ENCODE measurements at places on chromosomes 3 and 15.

GRCh38 chr3:162729686-162730085 lies 1233.1 kb downstream of the OTOL1 start:
- DNase-seq: no peak

DNA sequence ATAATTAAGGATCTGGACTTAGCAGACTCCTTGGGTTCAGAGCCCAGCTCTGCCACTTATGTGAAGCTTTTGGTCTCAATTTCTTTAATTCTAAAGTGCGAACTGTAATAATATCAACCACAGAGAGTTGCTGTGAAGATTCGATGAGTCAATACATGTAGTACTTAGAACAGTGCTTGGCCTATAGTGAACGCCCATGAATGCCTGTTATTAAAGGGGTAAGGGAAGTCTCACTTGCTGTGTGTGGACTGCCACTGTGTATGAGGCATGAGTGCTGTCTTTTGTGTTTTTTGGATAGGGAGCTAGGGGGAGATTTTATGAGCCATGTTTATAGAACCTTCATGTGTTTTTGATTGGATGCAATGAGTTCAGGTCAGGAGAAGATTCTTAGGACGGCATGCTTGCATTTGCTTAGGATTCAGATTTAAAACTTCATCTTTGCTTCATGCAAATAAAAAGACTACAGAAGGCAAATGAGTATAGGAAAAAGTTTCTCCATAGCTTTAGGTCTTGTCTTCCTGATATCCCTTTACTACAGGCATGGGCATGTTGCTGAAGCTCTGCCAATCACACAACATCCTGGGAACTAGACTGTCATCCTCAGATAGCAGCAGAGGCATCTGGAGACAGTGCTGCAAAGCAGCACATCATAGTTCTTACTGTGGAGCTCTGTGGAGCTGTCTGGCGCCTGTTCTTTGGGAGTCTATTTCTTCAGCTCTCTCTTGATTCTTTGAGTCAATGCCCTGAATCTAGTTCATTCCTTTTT lies 50.0 kb downstream of the PLS1 start:
- no peak for DNase-seq

GRCh38 chr15:101246391-101246790 lies 5.5 kb downstream of the CHSY1 start:
- no peak for DNase-seq

- peak; percentile 54 for DNase-seq
Observed at GRCh38 chr3:42539871-42540714, 37.6 kb downstream of the VIPR1 start.

- peak; percentile 52 for DNase-seq
Observed at GRCh38 chr3:129827765-129828164, 65.7 kb downstream of the TMCC1 start.

GRCh38 chr3:194572944-194573491 lies 60.2 kb downstream of the TMEM44 start:
- peak; percentile 92 for DNase-seq

DNA sequence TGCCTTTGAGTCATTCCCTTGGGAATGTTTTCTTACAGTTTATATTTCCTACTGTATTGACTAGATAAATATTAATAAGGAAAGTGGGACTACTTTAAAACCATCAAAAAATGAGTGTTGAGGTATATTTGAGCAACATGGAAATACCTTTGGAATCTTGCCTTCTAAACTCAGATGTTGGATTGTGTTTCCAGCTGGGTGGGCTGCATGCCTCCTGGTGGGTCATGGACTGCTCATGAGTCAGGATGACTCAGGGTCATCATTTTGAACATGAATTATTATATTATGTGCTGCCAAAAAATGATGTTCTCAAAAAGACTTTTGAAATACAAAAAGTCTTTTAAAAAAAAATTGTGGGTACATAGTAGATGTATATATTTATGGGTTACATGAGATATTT lies 41.1 kb upstream of the APH1B start:
- DNase-seq: peak; percentile 28

GRCh38 chr3:2511356-2511755 lies 412.7 kb downstream of the CNTN4 start:
- no peak for DNase-seq

DNA sequence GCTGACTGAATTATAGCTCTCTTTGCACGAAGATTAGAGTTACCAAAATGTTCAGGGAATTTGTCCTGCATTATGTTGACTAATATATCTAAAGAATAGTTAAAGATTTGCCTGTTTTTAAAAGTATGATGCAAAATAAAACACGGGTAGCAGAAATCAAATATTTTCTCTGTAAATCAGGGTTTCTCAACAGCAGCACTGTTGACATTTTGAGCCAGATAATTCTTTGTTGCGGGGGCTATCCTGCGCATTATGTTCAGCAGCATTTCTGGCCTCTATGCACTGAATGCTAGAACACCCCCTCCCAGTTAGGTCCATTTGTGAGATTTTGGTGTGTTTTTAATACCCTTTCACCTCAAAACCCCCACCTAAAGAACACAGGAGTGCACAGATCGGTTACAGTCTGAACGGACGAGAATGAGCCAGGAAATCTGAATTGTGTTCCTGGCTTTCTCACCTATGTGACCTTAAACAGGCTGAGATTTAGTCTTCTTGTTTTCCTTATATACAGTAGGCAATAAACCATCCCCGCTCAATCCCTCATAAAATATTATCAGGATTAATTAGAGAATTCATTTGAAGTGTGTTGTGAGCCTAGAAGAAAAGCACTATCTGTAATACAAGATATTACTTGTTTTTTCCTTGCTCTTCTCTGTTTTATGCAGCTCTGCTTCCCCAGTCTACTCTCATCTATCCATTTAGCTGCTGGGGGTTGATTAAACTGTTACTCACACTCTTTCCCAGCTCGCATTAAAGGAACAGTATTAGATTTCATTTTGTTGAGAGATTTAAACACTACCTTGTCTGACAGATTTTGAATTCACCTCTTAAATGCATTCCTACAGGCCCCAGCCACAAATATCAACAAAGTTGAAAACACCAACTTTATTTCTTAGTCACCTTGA lies 247.5 kb upstream of the GOLIM4 start:
- no peak for DNase-seq

DNA sequence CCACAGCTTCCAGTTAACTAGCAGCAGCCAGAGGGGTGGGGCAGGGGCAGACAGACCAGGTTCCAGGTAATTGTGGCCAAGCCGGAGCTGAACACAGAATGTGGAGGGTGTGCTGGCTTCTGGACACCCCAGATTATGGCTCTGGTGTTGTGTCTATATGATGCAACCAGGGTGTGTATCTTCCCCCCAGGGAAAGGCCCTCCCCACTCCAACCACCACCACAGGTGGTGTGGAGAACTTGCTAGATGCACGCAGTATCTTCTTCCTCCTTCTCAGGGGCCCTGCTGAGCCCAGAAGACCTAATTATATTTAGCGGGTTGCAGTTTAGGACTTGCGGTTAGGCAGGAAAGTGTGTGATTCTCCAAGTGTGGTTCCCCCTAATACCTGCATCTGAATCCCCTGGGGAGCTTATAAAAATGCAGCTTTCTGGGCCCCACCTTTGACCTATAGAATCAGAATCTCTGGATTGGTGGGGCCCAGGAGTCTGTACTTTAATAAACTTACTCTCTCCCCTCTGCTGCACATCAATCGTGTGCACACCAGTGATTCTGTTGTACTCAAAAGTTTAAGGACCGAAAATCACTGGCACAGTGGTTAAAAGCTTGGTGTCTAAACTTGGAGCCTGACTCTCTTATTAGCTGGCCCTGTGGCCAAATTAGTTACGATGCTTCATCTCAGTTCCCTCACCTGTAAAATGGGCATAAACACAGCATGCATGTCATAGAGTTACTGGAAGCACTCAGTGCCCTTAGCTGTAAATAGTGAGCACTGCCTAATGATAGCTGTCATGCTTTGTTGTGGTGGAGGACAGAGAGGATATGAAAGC lies 379.1 kb upstream of the PROK2 start:
- DNase-seq: no peak

DNA sequence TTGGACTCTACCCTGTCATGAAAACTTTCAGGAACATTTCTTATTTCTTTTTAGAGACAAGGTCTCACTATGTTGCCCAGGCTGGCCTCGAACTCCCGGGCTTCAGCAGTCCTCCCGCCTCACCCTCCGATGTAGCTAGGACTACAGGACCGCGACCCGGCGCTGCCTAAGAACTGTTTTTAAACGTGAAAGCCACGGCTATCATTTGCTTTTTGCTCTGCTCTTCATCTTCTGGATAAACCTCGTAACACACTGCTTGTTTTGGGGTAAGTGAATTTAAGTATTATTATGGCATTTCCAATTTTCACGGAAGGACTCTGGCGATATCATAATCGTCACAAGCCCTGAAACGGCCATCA lies 14.3 kb upstream of the CCNL1 start:
- no peak for DNase-seq

DNA sequence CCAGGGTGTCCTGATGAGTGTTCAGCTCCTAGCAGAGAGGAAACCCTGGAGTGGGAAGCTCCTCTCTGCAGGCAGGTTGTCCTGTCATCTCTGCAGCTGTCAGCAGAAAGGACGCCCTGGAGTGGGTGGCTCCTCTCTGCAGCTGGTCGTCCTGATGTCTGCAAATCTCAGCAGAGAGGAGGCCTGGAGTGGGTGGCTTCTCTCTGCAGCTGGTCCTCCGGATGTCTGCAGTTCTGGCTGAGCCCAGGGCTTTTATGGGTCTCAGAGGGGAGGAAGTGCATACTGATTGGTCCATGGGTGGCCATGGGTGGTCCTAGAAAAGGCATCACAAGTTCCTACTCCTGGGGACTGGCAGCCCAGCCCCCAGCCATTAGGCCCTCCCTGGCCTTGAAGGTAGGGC lies 102.6 kb upstream of the BNIP2 start:
- DNase-seq: no peak

GRCh38 chr3:177658354-177658753 lies 461.1 kb upstream of the TBL1XR1 start:
- DNase-seq: no peak

GRCh38 chr3:108936924-108937689 lies 16.6 kb downstream of the GUCA1C start:
- DNase-seq: no peak

- no peak for DNase-seq
Observed at GRCh38 chr3:117708601-117709000, 999.0 kb downstream of the TUSC7 start.

- no peak for DNase-seq
Observed at GRCh38 chr15:71888797-71889196, 78.4 kb downstream of the NR2E3 start.

DNA sequence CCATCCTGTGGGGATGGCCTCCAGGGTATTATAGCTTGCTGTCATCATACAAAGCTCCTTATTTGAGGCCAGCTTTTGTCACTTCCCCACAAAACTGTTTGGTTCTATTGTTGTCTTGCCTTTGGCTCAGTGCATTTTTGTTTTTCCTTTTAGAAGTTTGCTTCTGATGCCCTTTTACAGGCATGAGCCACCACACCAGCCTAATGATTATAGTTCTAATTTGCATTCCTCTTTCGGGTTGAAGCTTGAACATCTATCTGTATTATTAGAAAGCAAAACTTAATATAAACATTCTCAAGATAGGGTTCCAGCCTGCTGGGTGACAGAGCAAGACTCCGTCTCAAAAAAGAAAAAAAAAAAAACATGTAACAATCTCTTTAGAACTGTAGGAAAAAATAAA lies 39.8 kb downstream of the SMARCC1 start:
- DNase-seq: no peak

DNA sequence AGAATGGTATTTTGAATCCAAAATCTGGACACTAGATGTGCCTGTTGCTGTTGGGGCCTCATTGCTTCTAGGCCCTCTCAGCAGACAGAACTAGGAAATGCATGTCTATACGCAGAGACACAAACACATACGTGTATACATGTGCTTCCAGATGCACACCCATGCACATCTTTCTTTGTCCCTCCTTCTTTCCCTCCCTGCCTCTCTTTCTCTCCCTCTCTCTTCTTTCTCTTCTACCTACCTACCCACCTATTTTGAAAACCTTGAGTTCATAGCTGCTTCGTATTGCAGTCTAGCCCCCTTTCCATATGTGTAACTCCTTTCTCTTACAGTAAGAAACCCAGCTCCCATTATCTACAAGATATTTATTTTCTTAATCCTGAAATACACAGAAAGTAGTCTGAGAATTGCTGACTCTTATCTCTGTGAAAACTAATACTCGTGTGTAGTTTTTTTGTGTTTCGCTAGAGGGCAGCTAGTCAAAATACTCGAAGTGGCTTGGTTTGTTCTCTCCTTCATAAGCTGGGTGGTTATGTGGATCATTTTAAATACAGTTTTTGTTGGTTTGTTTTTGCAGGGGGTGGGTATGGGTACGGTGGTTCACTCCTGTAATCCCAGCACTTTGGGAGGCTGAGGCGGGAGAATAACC lies 18.5 kb downstream of the RPL32 start:
- no peak for DNase-seq

GRCh38 chr15:37882640-37883039 lies 51.8 kb upstream of the TMCO5A start:
- DNase-seq: no peak

- DNase-seq: no peak
Observed at GRCh38 chr3:64318668-64319271, 93.5 kb upstream of the PRICKLE2 start.

DNA sequence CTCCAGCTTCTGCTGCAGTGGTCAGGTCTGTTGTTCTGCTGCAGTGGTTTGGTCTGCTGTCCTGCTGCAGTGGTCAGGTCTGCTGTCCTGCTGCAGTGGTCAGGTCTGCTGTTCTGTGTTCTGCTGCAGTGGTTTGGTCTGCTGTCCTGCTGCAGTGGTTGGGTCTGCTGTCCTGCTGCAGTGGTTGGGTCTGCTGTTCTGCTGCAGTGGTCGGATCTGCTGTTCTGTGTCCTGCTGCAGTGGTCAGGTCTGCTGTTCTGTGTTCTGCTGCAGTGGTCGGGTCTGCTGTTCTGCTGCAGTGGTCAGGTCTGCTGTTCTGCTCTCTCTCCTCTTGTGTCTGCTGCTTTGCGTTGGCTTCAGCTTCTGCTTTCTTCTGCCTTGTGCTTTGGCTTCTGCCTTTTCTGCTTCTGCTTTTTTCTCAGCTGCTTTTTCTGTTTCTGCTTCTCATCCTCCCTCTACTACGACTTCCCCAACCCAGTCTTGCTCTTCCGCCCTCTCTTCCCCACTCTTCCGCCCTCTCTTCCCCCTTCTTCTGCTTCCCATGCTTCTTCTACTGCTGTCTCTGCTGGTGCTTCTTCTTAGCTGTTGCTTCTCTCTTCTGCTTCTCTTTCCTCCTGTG lies 50.7 kb downstream of the FAM43A start:
- DNase-seq: peak; percentile 49

DNA sequence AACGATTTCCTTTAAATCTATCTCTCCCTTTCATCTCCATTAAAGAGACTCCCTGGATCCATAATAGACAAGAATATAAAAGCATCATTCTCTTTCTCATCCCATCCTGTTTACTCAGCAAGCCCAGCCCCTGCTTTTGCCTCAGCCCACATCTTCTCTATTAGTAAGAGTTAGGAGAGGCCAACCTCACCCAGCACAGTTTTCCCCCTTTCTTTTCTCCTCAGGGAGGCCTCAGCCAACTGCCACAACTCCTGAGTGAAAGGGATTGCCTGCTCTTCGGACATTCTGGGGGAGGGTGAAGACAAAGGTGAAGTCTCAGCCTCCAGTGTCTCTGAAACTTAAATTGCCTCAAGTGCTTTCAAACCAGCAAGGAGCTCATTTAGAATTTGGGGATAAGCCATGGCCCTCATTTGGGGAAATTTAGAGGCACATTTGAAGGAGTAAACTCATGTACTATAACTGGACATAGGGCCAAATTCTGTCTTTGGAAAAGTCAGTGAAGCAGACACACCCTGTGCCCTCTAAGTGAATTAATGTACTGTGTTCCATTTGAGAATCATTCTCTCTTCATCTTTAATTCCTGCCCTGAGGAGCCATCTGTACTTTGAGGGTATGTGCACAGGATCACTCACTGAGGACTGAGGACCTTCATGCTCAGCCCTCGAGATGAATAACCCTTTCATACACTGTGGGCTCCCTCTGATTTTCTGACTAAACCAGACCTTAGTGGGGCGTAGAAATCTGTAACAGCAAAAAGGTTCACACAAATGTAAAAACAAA lies 82.5 kb downstream of the SOX2 start:
- no peak for DNase-seq

Data from suppressor macrophage treated with lipopolysaccharide for 4 hours (primary cell).